ENCODE measurements at places on chromosomes 12 and 14.

GRCh38 chr12:74849801-74850200 lies 312.2 kb downstream of the ATXN7L3B start:
- DNase-seq, result no peak

- no peak for DNase-seq
Measured at GRCh38 chr12:19131025-19131444, 1.5 kb downstream of the PLEKHA5 start.

GRCh38 chr12:13189264-13189663 lies 7.3 kb upstream of the EMP1 start:
- DNase-seq, result no peak

- DNase-seq, result no peak
Measured at GRCh38 chr12:2224961-2225360, 172.2 kb downstream of the CACNA1C start.

DNA sequence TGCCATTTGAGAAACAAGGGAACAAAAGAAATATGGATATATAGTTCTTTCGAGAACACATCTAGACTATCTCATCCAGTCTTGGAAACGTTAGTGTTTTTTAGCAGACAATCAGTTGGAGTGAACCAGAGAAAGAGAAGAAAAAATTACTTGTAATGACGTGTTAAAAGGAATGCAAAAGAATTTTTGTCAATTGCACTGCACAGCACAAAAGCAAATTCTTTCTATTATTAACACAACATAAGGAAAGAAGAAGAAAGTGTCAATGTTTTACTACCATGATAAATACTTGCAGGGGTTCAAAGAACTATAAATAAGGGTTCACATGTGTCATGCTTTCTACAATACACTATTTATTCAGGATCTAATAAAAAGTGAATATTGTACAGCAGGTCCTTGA lies 27.5 kb upstream of the GSG1 start:
- no peak for DNase-seq
